ENCODE measurements at places on chromosomes 5 and 9. TPM values are rescaled to one million over a fixed set of nuclear protein-coding genes. Genes with fewer than 3 reads are reported as not detected.

SLC34A3 gene
- 0.12 TPM for total RNA-seq

ABLIM3 gene
- 0.14 TPM for total RNA-seq

CD274 gene
- 36.3 TPM for total RNA-seq

TUSC1 gene
- 0.79 TPM for total RNA-seq

PLPP1 gene
- total RNA-seq, result 12.2 TPM

INSYN2B gene
- not detected for total RNA-seq

PTGDS gene
- total RNA-seq, result not detected

ZNF474 gene
- 0.12 TPM for total RNA-seq

ANKDD1B gene
- 0.26 TPM for total RNA-seq

ADGRV1 gene
- total RNA-seq, result 0.21 TPM

NPM1 gene
- total RNA-seq, result 2,044 TPM

PCDHGA10 gene
- 0.12 TPM for total RNA-seq

IGFBPL1 gene
- not detected for total RNA-seq

SAPCD2 gene
- total RNA-seq, result 6.6 TPM

DBN1 gene
- total RNA-seq, result 69.5 TPM

IGIP gene
- total RNA-seq, result 5.5 TPM

ANKRD18A gene
- total RNA-seq, result 6.0 TPM

SPINK4 gene
- total RNA-seq, result not detected

PRSS3 gene
- not detected for total RNA-seq

GDA gene
- total RNA-seq, result not detected

OR13J1 gene
- not detected for total RNA-seq

WNT8A gene
- not detected for total RNA-seq

TMEM203 gene
- 33.3 TPM for total RNA-seq

CCIN gene
- not detected for total RNA-seq

ENTREP1 gene
- not detected for total RNA-seq

CFAP157 gene
- total RNA-seq, result not detected

WDR38 gene
- total RNA-seq, result not detected

RASGRF2 gene
- 19.9 TPM for total RNA-seq

SOHLH1 gene
- not detected for total RNA-seq

MYMK gene
- not detected for total RNA-seq

PCDHA7 gene
- total RNA-seq, result not detected

SPINK7 gene
- total RNA-seq, result not detected

SPATA31C2 gene
- total RNA-seq, result not detected

SLCO6A1 gene
- total RNA-seq, result not detected

TPPP gene
- total RNA-seq, result 0.29 TPM

DIPK1B gene
- total RNA-seq, result 0.72 TPM

ANKRD34B gene
- not detected for total RNA-seq

WNK2 gene
- total RNA-seq, result 1.1 TPM

HOMER1 gene
- 9.7 TPM for total RNA-seq

FAM53C gene
- 44.7 TPM for total RNA-seq

PCDHGC5 gene
- total RNA-seq, result not detected

LRRC26 gene
- total RNA-seq, result not detected

EPB41L4B gene
- 3.8 TPM for total RNA-seq
